ENCODE measurements at places on chromosomes 2 and 18. TPM values are rescaled to one million over a fixed set of nuclear protein-coding genes. Genes with fewer than 3 reads are reported as not detected.

DNA sequence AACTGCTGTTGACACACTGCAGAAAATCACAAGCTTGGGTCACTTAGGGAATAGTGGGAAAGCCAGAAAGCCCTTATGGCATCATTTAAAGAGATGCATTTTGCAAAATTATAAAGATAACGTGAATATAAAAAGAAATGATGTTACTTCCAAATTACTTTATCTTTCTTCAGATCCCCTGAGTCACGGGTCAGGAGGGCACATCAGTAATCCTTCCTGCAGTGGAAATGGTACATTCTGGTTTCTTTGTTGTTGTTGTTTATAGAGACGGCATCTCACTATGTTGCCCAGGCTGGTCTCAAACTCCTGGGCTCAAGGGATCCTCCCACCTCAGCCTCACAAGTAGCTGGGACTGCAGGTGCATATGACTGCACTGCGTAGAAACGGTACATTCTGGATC lies 9.8 kb upstream of the EPG5 start:
- no peak for DNase-seq

DNA sequence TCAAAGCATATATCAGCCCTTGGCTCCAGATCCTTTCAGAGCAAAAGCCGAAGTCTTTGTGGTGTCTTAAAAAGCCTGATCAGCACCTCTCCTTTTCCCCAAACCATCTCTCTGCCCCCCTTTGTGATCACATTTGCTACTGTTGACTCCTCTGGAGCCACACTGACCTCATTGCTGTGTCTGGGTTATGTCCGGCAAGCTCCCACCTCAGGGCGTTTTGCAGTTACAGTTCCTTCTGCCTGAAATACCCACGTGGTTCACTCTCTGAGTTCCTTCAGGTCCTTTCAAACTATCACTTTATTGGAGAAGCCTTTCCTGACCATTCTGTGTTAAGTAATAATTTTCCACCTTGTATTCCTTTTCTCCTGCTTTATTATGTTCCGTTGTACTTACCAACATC lies 11.8 kb downstream of the C2orf69 start:
- DNase-seq, result no peak

GRCh38 chr2:3171564-3172264 lies 205.9 kb downstream of the EIPR1 start:
- no peak for DNase-seq

- DNase-seq, result no peak
Measured at GRCh38 chr2:177523781-177524180, 131.2 kb downstream of the AGPS start.

DNA sequence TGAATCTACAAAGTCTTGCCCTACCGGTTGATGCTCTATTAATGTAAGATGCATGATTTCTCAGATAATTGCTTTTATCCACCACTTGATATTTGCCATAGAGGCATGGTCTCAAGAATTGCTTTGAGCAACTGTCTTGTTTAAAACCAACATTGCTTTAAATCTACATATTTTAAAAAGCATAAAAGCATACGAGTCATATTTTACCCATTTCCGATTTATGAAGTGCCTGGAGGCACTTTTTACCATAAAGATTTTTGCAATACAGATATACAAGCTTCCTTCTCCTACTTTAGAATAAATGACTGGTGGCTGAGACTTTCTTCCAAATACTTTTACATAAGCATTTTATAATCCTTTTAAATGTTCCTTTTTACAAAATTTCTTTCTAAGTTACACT lies 517.6 kb downstream of the TXNL1 start:
- no peak for DNase-seq

DNA sequence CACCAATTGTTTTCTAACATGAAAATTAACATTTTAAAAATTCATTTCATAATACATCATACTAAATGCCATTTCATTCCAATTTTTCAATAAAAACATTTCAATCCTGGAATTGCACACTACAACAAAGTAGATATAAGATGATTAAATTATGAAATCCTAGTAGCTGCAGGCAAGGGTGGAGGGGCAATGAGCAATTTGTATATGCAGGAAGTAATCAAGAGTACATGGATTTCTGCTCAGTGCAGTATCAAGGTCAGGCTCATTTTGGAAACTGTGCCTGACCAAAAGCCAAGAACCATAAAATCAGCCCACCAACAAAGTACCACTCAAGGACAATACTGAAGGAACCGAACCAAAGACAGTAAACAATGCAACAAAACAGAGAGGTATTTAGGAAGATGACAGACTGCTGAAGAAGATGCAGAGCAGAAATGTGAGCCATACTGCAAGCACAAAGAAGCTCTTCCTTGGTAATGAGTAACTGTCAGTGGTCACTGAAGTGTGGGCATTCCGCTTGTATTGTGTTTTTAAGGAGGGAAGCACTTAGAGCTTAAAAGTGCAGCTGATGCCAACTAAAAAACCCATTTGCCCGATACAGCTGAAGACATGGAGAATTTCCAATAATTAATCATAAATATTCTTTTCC lies 34.5 kb upstream of the DSEL start:
- no peak for DNase-seq

The RTKN gene
- polyA plus RNA-seq, result 8.3 TPM

The SERPINE2 gene
- polyA plus RNA-seq, result 387 TPM

The UPP2 gene
- not detected for polyA plus RNA-seq

The SLC4A5 gene
- 0.16 TPM for polyA plus RNA-seq

The TMEM247 gene
- not detected for polyA plus RNA-seq
